ENCODE measurements at places on chromosomes 5 and 9.

DNA sequence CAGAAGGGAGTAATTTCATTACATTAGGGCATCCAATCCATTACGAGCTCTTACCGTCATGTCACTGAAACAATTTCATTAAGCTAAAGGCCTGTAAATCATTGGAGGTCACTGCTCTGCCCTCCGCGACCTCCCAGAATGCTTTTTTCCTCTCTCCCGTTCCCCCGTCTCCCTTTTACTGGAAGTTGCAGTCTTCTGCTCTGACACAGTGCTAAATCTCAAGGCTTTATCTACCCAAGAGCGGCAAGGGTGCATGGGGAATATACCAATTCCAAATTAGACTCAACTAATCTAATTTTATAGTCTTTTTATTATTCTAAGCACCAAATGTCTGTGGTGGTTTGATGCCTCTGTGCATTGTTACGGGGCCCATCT, 265.7 kb upstream of the PANK3 start:
- DNase-seq, result no peak

GRCh38 chr9:120875195-120875565, 1.8 kb downstream of the PHF19 start:
- no peak for DNase-seq

DNA sequence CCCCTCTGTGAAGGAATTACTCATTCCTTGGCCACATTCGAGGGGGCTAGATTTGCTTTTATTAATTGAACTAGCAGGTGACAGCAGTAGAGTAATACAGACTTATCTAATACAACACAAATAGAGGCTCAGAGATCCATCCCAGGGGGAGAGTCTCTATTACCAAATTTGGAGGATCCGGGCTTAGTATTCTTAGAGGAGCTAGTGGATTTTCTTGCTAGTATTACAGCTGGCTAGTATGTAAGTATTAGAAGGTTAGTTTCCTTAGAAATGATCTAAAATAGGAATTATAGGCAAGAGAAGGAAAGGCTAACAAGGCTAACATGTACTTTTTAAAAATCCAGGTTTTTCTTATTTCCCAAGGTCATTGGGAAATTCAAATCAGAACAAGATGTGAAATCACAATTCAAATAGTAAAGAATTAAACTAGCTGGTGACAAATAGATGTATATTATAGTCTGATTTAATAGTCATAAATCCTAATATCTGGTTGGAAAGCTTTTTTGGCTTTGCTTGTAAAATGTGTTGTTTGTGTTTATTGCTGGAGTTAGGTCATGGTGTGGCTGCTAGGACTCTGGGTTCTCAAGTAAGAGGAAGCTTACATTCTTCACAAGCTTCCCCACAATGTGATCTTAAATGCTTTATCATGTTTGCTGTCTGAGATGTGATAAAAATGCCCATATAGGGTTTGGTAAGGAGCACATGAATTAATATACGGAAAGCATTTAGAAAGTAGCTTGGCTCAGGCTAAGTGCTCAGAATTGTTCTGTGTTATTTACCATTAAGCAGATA, 160.4 kb upstream of the MPDZ start:
- no peak for DNase-seq

DNA sequence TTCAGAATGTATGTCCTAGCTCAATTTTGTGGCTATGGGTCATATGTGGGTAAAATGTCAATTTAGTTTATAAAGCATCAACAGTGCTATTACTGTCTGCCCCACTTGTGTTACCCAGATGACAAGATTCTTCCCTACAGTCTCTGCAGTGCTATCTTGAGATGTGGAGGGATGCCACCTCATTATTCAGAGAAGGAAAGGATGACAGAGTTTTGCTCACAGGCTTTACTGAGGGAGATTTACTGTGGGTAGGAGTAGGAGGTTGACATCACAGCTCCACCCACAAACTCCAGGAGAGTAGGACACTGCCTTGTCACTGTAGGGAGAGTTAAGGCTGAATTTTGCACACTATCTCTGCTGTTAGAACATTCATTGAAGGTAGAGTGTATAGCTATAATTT, 359.3 kb downstream of the HTR1A start:
- DNase-seq, result no peak

DNA sequence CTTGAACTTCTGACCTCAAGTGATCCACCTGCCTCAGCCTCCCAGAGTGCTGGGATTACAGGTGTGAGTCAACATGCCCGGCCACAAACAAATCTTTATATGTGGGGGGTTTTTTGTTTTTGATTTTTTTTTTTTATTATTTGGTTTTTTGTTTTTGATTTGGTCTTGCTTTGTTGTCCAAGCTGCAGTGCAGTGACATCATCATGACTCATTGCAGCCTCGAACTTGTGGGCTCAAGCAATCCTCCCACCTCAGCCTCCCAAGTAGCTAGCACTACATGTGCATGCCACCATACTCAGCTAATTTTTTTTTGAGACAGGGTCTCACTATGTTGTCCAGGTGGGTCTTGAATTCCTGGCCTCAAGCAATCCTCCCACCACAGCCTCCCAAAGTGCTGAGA, 42.4 kb downstream of the ALDH7A1 start:
- no peak for DNase-seq

- no peak for DNase-seq
Measured at GRCh38 chr5:89377767-89378455, 494.9 kb upstream of the MEF2C start.

DNA sequence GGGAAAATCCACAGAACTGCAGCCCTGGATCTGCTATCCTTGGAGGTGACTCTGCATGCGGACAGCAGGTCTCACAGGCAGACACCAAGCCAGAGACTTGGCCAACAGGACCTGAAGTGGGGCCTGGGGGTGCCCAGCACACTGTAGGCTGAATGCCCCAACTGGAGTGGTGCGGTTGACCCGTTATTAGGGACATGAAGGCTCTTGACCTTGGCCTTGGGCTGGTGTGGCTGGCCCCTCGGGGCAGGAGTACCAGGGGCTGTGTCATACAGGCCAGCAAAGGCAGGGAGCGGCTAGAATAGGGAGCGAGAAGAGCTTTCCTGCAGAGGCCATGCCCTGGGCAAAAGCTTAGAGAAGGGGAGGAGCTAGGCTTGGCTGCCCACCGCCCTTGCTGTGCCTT, 153.2 kb upstream of the MVB12B start:
- DNase-seq, result no peak

DNA sequence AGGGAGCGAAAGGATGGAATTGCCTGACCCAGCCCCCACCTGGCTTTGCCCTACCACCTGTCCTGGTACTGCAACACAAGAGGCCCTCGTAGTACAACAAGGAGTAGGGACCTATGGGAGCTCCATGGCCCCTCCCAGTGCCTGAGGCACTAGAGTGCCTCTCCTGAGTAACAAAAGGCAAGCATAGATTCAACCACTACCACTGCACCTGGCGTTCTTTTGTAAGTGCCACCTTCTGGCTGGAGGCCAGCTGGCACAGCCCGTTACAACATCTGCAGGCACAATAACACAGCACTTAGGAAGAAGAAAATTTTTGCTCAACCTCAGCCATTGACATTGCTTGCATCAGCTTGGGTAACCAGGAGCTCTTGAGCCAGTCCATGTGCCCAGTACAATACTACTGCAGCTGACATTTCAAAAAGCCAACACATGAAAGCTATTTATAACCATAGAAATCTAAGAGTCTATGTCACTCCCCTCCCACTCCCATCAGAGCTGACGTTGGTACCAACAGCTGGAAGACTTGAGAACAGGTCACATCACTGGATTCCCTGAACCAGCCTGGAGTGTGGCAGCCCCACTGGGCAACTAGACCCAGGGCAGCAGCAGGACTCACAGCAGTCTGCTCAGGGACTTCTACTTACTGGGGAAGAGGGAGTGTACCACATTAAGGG, 17.7 kb upstream of the FAM174A start:
- DNase-seq, result peak; percentile 59

DNA sequence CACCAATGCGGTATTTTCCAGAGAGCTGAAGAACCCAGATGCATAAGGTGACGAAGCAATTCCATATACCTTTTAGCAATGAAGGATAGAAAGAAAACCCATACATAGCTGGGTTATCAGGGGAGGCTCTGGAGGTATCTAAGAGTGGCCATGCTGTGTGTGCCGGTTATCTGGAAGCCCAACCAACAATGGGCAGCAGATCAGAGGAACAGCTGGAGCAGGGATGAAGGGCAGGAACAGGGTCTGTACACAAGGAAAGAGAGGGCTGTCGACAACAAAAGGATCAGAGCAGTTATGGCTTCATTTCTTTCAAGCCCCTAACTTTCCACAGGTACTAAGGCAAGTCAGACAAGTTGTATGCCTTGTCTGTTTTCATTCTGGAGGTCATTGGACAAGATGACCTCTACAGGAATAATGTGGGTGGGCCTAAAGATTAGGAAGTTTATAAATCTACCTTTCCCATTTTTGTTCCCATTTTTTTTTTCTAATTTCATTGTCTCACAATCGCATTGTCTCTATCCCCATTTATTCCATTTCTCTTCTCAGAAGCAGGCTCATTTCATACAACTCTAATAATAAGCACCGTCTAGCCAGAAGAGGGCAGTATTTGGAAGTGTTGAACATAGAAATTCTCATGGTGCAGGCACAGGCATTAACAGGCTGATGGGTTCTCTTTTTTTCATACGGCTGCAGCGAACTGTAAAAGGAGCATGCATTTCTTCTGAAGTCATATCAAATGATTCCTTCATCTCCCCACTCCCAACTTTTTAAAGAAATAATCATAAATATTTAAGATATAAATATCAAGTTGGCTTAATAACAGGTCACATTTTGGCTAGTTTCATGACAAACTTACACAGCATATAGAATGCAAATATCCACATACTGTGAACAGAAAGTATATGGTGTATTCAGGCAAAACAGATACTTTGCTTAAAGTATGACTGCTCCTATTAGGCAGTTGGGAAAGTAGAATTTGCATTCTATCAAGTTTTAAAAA, 63.5 kb downstream of the ZNF474 start:
- peak; percentile 90 for DNase-seq

GRCh38 chr5:82519558-82519957, 241.4 kb upstream of the RPS23 start:
- DNase-seq, result no peak

DNA sequence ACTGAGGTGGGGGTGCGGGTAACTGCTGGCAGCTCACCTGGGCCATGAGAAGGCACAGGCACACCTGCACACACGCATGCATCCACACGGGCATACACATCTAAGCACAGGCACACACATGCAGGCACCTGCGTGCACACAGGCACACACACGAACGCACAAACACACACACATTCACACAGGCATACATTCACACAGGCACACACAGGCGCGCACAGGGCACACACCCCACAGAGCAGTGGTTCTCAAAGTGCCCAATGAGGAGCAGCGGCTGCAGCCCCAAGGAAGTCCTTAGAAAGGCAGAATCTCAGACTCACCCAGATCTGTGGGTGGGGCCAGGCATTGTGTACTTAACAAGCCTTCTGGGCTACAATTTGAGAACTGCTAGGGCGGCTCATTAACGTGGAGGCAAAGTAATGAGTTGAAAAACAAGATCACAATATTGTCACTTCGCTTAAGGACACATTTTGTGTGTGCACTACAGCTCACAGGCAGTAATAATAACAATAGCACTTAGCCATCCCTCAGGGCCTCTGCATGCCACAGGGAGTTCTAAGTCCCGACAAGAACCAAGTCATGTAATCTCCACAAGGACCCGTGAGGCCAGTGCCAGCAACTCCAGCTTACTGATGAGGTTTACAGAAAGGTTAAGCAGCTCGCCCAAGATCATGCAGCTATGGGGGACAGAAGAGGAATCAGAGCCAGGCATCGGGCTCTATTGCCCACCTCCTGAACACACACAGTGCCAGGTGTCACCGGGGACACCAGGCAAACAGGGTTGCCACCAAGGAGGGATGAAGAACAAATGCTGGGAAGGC, 91.6 kb downstream of the ROR2 start:
- DNase-seq, result no peak

GRCh38 chr5:113606298-113607134, 93.0 kb downstream of the YTHDC2 start:
- peak; percentile 70 for DNase-seq

DNA sequence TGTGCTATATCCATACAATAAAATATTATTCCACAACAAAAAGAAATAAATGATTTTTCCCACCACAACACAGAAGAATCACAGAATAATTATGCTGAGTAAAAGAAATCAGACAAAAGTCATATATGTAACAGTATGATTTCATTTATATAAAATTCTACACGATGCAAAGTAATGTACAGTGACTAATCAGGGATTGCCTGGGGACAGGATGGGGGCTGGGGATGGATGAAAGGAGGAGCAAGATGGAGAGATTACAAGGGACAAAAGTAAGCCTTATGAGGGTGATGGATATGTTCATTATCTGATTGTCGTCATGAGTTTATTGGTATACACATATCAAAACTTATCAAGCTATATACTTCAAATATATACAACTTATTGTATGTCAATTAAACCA, 154.0 kb downstream of the FBN2 start:
- DNase-seq, result no peak

DNA sequence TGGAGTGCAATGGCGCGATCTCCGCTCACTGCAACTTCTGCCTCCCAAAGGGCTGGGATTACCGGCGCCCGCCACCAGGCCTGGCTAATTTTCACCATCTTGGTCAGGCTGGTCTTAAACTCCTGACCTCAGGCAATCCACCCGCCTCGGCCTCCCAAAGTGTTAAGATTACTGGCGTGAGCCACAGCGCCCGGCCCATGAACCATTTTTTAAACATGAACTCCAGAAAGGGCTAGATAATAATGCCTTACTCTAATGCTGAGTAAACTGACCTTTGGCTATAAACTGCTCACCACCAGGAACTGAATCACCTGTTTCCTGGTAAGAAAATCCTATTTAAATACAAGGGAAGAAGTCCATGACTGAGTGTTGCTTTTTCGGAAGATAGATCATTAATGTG, 23.2 kb upstream of the DAB2 start:
- no peak for DNase-seq

GRCh38 chr5:160317434-160317833, 5.1 kb upstream of the CCNJL start:
- DNase-seq, result no peak

- no peak for DNase-seq
Measured at GRCh38 chr9:94861589-94862272, 135.2 kb downstream of the AOPEP start.

Measured in tongue (tissue), 3 donors.